ENCODE measurements at places on chromosomes 4 and X. TPM values are rescaled to one million over a fixed set of nuclear protein-coding genes. Genes with fewer than 3 reads are reported as not detected.

- peak; percentile 63 for DNase-seq
Measured at GRCh38 chr4:141132072-141132708, 1.1 kb downstream of the RNF150 start.

GRCh38 chr4:2925496-2925895 lies 37.7 kb downstream of the NOP14 start:
- no peak for DNase-seq

DNA sequence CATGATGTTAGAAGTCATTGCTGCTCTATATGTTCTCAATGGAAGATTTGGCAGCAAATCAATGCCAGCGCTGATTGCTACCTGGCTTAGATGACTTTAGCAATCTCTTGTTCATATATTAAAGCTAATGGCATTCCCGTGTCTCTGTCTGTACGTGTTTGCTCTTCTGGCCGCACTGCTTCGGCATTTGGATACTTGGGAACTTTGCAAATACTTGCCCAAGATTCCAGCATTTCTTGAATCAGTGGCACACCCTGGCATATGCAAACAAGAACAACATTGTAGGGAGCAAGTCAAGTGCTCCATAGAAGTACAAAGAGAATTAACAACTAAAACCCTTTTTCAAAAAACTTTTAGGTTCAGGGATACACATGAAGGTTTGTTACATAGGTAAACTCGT lies 128.9 kb upstream of the TMEM164 start:
- DNase-seq: no peak

The HTN3 gene
- not detected for total RNA-seq

DNA sequence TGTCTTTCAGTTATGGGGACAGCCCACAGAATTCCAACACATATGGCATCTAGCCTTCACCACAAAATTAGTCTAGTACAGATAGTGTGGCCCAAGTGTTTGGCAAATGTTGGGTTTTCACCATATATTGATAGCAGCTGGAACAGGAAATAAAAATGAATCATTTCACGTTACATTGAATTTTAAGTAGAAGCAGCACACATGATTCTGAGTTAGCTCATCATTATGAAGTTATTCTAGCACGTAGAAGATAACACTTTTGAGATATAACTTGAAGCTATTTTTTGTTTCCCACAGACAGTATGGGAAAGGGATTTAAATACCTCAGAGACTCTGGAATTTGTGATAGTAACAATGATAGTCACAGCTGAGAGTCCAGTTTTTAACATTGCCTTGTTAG lies 118.7 kb downstream of the FAT4 start:
- DNase-seq: no peak

GRCh38 chr4:23332313-23332712 lies 557.5 kb downstream of the PPARGC1A start:
- no peak for DNase-seq

The CCDC158 gene
- total RNA-seq: not detected

- peak; percentile 33 for DNase-seq
Measured at GRCh38 chr4:162782778-162783525, 383.7 kb downstream of the NAF1 start.

- DNase-seq: no peak
Measured at GRCh38 chrX:97266406-97267121, 382.9 kb downstream of the RPA4 start.

GRCh38 chr4:21733894-21734630 lies 214.5 kb downstream of the KCNIP4 start:
- no peak for DNase-seq

The FAM9B gene
- not detected for total RNA-seq

DNA sequence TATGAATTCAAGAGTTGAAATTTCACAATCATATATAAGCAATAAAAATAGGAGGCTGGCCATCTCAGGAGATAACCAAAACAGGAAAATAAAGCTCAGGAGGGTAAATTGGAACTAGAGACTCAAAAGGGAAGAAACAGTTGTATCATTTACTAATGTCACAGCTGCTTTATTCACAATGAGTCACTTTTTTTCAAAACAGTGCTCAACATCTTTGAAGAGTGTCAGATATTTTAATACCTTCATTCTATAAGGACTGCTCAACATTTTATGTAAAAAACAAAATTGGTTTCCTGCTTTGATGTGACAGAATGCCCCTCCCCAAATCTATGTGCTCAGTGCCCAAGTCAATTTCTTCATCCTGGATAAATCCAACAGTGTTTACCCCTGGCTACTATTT lies 97.7 kb downstream of the DDX60 start:
- no peak for DNase-seq

DNA sequence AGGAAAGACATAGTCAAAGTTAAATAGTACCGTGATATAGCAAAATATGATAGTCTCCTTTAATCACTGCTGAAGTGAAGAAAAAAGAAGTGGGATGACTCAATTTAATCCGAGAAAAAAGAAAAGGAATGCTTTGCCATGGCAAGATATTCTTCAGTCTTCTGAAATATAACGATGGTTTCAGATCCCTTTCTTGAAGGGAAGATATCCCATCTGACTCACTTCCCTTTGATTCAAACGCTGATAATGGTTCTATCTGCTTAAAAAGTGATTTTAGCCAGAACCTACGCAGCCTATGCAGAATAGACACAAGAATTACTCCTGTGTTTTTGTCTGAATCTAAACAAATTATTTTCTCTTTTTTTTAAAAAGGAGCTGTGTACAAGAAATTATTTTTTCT lies 68.1 kb upstream of the FTHL17 start:
- DNase-seq: no peak

DNA sequence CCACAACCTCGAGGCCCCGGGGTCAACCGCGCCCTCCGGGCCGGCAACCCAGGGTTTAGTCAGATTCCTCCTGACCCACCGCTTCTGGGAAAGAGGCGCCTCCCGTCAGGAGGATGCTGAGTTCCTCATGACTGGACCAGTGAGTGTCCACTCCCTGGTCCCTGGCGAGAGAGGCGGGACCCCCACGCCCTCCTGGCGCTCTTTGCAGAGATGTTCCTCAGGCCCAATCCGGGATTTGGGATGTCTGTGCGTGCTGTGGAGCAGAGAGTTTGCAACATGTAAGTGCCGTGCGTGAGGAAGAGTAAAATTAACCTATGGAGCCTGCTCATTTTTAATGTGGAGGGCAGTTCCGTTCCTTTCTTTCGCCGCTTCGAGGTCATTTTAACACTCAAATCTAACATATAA lies 824 bp upstream of the UGDH start:
- no peak for DNase-seq
